Heart left ventricle (tissue), 16 donors: ENCODE measurements at places on chromosomes 7 and 10. TPM values are rescaled to one million over a fixed set of nuclear protein-coding genes. Genes with fewer than 3 reads are reported as not detected.

DNA sequence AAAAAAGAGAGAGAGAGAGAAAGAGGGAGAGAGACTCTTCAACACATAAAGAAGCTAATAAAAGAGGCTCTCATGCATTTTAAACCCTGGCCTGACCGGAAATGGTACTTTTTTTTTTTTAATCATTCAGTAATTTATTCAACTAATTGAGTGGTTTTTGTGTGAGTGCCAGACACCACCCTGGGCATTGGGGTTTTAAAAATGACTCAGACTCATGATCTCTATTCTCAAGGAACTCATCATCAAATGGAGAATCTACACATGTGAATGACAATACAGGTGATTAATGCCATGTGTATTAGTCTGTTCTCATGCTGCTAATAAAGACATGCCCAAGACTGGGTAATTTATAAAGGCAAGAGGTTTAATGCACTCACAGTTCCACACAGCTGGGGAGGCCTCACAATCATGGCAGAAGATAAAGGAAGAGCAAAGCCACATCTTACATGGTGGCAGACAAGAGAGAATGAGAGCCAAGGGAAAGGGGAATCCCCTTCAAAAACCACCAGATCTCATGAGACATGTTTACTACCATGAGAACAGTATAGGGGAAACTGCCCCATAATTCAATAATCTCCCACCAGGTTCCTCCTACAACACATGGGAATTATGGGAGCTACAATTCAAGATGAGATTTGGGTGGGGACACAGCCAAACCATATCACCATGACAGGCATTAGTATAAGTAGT lies 158.5 kb upstream of the AUTS2 start:
- H3K27me3 ChIP-seq, result no peaks in the 10 kb centered on the region
- H3K36me3 ChIP-seq, result no peaks in the 10 kb centered on the region
- no peaks in the 10 kb centered on the region for H3K4me1 ChIP-seq
- H3K27ac ChIP-seq, result no peak overlapping the region
- DNase-seq, result no peak

DNA sequence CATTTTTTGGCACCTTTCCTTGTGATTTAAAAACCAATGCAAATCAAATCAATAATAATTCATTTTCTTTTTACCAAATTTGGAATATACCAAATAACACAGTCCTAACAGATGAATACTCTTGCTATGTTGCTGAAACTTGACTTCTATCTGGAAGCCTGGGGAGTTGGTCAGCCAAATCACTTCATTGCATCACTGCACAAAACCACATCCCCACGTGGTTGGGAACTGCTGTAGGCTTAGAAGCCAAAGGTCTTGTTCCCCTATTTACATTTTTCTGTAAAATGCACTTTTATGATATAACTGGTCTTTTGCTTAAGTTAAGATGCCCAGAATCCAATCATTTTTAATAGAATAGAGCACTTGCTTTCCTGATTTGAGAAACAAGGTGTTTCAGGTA lies 15.2 kb downstream of the GPR85 start:
- no peak for DNase-seq
- H3K4me1 ChIP-seq, result no peaks in the 10 kb centered on the region
- no peaks in the 10 kb centered on the region for H3K36me3 ChIP-seq
- no peak overlapping the region for H3K27ac ChIP-seq
- no peaks in the 10 kb centered on the region for H3K27me3 ChIP-seq

Gene GIMAP8
- total RNA-seq, result 11.3 TPM

DNA sequence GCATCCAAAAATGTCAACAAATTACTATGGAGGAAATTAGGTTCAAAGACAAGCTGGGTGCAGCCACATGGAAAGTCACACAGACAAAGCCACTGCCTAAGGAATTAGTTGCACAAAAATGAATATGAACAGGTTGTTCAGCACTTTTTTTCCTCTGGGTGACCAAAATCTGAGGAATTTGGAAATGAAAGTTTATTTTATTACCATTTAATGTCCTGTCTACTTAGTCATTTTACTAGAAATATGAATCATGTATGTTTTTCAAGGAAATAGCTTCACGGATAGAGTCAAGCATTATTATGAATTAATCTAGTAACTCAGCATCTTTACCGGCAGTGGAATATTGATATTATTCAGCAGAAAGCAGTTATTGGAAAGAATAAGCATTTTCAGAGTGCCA lies 106.3 kb downstream of the ANK3 start:
- H3K36me3 ChIP-seq, result peaks cover 9% of the 10 kb centered on the region
- H3K4me1 ChIP-seq, result peaks cover 11% of the 10 kb centered on the region
- H3K4me3 ChIP-seq, result no peak overlapping the region
- H3K27me3 ChIP-seq, result no peaks in the 10 kb centered on the region
- H3K27ac ChIP-seq, result peak overlapping the region; percentile 82

Gene AUTS2
- 5.4 TPM for total RNA-seq

GRCh38 chr7:2870471-2870931 lies 26.4 kb upstream of the GNA12 start:
- no peaks in the 10 kb centered on the region for H3K4me1 ChIP-seq
- peak overlapping the region; percentile 43 for H3K4me3 ChIP-seq
- H3K36me3 ChIP-seq, result no peaks in the 10 kb centered on the region

- DNase-seq, result no peak
- no peaks in the 10 kb centered on the region for H3K27me3 ChIP-seq
- no peaks in the 10 kb centered on the region for H3K4me1 ChIP-seq
- no peaks in the 10 kb centered on the region for H3K36me3 ChIP-seq
- H3K4me3 ChIP-seq, result no peak overlapping the region
- H3K27ac ChIP-seq, result no peak overlapping the region
Measured at GRCh38 chr7:130151591-130152492, 53.4 kb downstream of the TMEM209 start.

Gene VWDE
- not detected for total RNA-seq

DNA sequence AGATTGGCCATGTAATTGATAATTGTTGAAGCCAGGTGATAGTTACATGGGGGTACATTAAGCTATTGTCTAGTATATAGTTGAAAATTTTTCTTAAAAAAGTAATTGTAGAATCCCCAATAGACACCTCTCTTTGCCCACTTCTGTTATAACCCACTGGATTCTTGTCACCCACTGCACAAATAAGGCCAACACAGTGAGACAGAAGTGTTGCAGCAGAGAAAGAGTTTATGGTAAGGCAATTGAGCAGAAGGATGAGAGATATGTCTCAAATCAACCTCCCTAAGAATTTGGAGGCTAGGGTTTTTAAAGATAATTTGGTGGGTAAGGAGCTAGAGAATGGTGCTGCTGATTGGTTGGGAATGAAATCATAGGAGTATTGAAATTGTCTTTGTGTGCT lies 270.3 kb upstream of the TAC1 start:
- DNase-seq, result no peak
- no peaks in the 10 kb centered on the region for H3K36me3 ChIP-seq
- no peaks in the 10 kb centered on the region for H3K27me3 ChIP-seq
